ENCODE measurements at places on chromosomes 5 and 9.

- DNase-seq = no peak
Observed at GRCh38 chr9:124392254-124392870, 22.9 kb downstream of the PSMB7 start.

DNA sequence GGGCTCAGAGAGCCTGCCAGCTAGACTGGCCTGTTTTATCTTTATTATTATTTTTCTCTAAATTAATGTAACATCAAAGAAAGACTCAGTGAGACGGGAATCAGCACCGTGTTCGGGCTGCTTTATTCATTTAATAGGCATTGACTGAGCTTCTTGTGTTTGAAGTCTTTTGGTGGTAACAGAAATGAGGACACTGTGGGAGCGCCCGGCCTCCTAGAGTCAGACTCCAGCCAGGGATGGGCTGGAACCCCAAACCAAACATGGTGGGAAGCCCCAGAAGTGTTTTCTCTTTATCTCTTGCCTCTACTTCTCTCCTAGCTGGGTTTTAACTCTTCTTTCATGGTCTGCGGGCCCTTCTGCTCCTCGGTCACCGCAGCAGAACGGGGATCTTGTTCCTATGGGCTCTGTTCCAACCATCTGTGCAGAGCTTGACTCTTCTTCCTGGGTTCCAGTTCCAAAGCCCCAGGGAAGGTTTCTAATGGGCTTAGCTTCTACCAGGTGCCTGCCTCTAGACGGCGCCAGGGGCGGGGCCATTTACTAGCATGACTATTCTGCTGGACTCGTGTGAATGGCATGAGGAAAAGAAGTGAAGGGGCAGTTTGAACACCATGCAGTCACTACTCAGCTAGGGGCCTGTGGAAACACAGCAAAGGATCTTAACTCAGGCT lies 123.8 kb downstream of the FGF18 start:
- DNase-seq = no peak

GRCh38 chr5:10530601-10531320 lies 33.1 kb upstream of the ANKRD33B start:
- DNase-seq = no peak

DNA sequence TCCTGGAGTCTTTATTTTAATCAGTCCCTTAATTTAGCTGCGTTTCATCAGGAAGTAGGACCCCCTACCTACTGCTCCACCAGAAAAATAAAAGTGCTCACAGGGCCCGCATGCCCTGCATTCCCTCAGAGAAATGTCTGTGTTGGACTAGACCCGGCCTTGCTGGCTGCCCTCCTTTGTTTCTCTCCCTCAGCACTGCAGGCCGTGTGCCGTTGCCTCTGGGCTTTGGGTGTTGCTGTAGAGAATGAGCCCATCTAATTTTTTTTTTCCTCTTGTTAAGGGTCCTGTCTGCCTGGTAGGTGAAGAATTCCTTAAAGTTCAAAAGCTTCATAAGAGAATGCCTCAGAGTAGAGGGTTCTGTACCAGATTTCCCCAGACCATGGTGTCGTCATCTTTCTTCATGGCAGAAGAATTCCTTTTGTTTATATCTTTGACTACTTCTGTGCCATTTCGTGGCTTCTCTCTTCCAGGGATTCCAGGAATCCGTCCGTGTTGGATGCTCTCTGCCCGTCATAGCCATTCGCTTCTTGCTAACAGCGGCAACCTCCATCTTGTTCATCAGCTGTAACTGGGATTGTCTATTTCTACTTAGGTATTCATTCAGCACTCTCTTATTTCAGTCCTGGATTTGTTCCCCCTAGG lies 49.8 kb upstream of the ANGPTL2 start:
- no peak for DNase-seq

DNA sequence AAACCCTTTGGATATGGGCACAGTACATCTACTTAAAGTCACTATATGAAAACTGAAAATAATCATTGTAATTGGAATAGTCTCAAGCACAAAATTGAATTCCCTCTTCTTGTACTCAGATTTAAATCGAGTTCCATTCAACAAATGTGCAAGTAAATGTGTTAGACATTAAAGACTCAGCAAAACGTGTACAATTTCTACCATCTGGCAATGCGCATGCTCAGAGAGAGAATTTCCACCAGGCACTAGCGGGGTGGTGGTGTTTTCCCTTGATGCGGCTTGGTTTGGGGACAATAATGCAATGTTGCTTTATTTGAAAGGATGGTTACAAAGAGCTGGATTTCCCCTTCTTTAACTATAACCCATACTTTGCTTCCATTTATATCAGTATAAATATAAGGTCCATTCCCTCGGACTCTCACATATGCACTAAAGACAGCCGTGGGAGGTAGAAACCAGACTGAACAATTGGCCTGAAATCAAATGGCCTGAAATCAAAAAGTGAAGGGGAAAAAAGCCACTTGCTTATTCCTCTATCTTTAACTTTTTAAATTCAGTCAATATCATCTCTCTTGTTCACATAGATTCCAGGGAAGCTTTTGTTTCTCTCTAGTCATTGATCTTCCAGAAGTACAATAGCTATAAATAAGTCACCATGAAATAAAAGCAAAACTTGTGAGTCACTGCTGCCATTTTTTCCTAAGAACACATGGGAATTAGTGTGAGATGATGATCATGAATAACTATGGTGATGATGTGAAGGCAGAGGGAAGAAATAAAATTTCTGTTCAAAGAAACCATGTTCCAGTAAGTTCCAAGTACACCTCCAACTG lies 59.2 kb downstream of the ADAMTS12 start:
- DNase-seq = no peak

DNA sequence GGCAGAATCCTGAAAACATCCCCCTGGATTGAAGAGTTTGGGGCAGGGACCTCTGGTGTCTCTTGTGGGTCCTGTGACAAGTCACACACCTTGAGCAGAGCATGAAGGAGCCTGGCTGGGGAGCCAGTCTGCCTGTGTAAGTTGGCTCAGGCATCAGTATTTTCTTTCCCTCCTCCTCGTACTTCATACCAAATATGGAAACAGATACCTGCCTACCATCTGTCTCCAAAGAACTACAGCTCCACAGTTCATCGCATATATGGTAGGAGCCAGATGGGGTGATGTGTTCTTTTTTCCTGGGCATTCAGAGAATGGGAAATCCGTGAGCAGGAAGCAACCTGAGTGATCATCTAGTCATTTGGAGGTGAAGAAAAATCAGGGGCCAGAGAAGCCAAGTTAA lies 177.3 kb upstream of the RAD23B start:
- no peak for DNase-seq

DNA sequence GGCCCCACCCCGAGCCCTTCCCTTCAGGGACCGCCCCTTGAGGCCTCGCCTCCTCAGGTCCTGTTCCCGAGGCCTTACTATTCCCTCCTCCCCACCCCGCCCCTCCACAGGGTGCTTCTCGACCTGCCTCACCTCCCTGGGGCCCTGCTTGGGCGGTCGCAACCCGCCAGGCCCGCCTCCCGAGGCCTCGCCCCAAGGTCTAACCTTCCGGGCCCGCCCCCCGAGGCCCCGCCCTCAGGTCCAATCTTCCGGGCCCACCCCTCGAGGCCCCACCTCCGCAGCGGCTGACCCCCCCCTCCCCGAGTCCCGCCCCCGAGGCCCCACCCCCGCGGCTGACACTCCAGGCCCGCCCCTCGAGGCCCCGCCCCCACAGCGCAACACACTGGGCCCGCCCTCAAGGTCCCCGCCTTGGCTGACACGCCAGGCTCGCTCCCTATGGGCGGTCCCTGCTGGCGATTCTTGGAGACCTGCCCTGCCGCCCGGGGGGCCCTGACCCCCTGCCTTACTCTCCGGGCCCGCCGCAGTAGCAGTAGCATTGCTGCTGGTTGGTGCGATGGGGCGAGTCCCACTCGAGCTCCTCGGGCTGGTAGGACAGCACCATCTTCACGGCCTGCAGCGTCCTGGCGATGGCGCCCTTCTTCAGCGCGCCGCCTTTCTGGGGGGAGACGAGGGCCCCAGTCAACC lies 8.2 kb downstream of the PHF19 start:
- peak; percentile 92 for DNase-seq

GRCh38 chr9:82127465-82127864 lies 138.9 kb downstream of the SPATA31D1 start:
- peak; percentile 2 for DNase-seq

DNA sequence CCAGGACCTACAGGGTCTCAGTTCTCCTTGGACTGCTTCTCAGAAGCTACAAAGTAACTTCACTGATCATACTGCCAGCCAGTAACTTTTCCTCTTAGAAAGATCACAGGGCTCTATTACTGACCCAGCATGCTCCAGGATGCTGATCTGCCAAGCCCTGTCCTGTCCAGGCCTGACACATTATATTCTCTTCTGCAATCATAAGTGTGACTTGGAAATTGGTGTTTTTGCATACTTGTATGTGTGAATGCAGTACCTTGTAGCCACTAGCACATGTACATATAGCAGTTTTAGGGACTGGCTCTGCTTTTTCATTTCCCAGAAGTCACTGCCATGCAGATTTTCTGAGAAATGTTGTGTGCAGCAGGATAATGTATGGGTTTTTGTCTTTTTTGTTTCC lies 40.1 kb upstream of the CCNH start:
- no peak for DNase-seq

DNA sequence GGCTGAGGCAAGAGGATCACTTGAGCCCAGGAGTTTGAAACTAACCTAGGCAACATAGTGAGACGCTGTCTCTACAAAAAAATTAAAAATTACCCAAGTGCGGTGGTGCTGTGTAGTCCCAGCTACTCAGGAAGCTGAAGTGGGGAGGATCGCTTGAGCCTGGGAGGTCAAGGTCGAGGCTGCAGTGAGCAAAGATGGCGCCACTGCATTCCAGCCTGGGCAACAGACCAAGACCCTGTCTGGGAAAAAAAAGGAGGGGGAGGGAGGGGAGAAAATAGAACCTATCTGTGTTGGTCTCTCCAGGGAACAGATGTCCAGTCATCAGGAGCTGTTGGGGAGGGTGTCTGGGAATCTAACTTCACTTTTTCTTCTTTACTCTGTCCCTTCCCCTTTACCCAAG lies 24.3 kb downstream of the MAT2B start:
- no peak for DNase-seq

DNA sequence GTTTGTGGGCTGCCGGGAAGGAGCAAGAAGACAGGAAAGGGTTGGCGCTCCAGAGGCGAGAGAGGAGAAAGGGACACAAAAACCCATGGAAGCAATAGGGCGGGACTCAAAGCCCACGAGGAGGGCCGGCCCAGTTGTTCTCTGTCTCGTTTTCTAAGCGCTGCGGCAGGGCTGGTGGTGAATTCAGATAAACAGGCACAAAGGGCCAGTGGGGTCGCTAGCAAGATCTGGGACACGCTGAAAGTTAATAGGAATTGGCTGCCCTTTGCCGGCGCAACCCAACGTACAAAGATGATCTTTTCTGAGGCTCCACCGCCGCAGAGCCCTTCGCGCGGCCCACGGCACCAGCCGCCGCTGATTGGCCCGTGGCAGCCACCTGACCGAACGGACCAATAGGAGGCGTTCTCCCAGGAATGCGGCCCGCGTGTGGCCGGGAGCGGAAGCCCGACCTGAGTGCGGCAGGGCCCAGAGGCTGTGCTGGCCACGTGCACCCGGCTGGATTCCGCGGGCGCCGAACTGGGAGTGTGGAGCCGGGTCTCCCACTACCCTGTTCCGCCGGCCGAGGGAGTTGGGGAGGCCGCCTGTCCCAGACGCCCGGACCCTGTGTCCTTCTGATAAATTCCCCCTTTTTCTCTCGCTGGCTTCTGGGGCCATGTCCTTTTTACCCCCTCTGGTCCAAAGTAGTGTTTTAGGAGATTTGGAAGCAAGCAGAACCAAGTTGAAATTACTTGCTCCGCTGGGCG lies 16.8 kb upstream of the NSD1 start:
- DNase-seq = no peak

- DNase-seq = no peak
Observed at GRCh38 chr9:84404095-84404686, 63.6 kb upstream of the SLC28A3 start.

DNA sequence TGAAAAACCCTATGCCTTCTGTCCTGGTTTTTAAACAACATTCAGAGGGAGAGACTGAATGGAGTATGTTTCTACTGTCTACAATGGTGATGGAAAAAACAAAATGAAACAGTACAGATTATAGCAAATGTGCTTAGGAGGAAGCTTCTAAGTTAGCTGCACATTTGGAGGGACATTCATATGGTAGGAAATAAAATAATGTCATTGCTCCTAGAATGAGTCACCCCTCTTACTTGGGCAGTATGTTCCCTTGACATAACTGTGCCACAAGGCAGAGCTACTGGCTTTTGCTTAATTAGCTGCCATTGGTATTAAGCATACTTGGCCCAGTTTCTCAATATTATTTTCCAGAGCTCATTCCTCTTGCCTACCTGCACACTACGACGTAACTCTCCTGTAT lies 128.9 kb downstream of the GDNF start:
- DNase-seq = no peak

GRCh38 chr5:106906199-106906598 lies 764.5 kb downstream of the EFNA5 start:
- no peak for DNase-seq

DNA sequence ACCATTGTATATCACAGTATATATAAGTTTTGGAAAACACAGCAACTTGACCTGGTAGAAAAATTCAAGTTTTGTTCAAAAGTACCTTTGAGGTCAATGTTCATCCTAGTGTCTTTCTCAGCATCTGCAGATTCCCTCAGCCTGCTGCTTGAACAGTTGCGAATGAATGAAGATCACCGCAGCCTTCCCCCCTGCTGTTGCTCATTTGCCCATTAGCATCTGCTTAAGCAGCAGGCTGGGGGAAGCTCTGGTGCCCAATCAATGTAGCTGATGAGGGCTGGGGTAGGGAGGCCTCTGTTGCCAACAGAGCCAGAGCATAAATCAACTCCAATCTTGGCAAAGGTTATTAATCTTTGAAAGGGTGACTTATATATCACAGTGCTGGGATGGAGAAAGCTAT lies 586.5 kb upstream of the PTPRD start:
- no peak for DNase-seq

GRCh38 chr9:126752881-126753670 lies 51.8 kb upstream of the ZBTB43 start:
- no peak for DNase-seq

DNA sequence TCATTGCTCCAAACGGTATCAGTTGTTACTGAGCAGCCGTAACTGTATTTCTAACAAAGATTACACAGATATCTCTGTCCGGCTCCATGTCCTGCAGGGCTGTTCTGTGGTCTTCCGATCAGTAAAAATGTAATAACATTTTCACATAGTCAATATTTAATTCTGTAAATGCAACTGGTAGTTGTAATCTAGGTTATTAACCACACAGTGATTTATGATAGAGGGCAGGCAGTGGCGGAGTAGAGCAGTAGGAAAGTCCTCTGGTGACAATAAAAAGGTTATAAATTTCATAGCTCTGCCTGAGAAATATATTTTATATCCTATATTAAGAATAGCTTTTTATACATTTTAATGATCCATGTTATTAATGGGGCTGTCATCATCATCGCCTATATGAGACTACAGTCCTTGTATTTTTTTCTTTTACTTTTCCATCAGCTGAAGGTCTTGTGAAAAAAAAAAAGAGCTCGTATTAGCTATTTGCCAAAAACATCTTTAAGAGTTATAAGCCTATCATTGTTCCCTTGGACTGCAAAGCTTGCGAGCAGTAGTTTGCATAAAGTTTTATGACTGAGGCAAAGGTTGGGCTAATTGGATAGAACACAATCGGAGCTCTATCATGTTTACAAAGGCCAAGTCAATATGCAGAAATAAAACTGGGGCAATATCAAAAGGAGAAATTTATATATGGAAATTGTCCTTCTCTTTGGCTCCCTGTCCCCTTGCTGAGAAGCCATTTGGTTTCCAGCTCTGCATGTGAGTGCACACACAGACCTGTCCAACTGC lies 648.0 kb downstream of the IRX1 start:
- no peak for DNase-seq

- DNase-seq = no peak
Observed at GRCh38 chr5:172735141-172735831, 35.7 kb downstream of the DUSP1 start.

GRCh38 chr9:110257956-110258355 lies 1.6 kb upstream of the TXN start:
- no peak for DNase-seq

GRCh38 chr5:56449071-56449640 lies 216.0 kb upstream of the ANKRD55 start:
- DNase-seq = no peak
